ENCODE measurements at places on chromosomes 12 and 14.

- DNase-seq: no peak
Measured at GRCh38 chr12:4828176-4828575, 81.5 kb upstream of the KCNA1 start.

DNA sequence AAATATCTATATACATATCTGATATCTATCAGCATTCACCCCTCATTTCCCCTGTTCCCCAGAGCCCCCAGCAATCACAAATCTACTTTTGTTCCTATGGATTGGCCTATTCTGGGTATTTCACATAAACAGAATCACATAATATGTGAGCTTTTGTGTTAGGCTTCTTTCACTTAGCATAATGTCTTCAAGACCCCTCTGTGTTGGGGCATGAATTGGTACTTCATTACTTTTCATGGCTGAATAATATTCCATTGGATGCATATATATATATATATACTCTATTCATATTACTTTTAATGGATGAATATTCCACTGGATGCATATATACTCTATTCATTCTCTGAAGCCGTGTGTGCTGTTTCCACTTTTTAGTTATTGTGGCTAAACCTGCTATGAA lies 28.7 kb downstream of the CAMKK2 start:
- no peak for DNase-seq

- no peak for DNase-seq
Measured at GRCh38 chr14:47959740-47960139, 284.3 kb upstream of the MDGA2 start.

DNA sequence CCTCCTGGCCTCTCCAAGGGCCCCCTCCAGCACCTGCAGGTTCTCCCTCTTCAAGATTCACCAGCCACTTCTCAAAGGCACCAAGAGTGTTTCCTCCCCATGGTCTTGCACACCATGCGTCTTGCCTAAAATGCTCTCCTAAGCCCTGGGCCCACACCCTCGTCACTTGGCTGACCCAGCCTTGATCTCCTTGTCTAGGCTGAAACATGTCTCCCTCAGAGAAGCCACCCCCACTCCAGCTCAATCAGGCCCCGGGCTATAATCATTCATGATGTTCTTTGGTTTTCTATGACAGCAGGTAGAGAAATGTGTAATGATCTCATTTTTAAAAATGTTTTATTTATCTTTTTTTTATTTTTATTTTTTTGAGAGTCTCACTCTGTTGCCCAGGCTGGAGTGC lies 88.1 kb downstream of the EFCAB11 start:
- DNase-seq: no peak

GRCh38 chr14:43157661-43158060 lies 1349.4 kb downstream of the FSCB start:
- no peak for DNase-seq

DNA sequence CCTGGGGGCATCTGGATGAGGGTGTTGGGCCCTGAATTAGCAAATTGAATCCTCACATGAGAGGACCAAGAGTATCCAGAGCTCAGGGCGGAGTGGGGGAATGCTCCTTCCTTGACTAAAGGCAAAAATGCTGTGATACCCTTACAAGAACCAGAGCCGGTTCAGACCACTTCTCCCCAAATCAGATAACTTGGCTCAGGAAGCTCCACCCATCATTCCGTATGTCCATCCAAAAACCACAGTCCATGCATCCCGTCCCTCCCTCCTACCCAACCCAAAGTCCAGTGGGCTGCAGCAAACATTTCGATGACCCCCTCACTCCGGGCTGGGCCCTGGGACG lies 22.4 kb downstream of the DIO3 start:
- no peak for DNase-seq

GRCh38 chr14:85319998-85320630 lies 209.8 kb upstream of the FLRT2 start:
- no peak for DNase-seq

Measured in fibroblast of skin of left quadriceps (primary cell).